Right lung (tissue), 10 donors: ENCODE measurements at places on chromosomes 5 and 9. TPM values are rescaled to one million over a fixed set of nuclear protein-coding genes. Genes with fewer than 3 reads are reported as not detected.

DNA sequence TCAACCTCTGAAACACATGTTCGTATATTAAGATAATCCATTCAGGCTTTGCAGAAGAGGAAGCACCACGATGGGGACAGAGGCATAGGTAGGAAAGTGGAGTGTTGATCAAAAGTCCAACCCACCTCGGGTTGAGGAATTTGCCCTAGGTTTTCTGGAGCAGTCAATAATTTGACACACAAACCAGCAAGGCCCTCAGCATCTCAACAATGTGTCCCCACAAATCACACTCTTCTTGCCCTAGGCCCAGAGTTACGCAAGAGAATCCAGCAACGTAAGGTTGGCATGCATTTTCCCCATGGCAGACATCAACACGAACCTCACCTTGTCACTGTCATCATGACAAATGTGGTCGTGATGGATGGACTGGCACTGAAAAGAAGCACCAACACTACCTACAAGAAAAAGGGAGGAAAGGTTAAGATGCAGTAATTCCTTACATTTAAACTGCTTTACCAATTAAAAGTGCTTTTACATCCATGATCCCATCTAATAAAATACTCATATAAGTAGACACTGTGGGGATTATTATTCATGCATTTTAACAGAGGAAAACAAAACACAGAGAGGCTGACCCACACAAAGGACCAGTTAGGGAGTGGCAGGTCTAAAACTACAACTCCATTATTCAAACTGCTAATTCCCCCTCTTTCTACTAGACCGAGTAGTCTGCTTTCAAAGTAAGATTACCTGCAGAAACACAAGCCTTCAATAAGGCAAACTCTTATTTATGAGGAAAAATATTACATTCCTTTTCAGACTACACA lies 24.4 kb upstream of the RNF38 start:
- no peak for DNase-seq

DNA sequence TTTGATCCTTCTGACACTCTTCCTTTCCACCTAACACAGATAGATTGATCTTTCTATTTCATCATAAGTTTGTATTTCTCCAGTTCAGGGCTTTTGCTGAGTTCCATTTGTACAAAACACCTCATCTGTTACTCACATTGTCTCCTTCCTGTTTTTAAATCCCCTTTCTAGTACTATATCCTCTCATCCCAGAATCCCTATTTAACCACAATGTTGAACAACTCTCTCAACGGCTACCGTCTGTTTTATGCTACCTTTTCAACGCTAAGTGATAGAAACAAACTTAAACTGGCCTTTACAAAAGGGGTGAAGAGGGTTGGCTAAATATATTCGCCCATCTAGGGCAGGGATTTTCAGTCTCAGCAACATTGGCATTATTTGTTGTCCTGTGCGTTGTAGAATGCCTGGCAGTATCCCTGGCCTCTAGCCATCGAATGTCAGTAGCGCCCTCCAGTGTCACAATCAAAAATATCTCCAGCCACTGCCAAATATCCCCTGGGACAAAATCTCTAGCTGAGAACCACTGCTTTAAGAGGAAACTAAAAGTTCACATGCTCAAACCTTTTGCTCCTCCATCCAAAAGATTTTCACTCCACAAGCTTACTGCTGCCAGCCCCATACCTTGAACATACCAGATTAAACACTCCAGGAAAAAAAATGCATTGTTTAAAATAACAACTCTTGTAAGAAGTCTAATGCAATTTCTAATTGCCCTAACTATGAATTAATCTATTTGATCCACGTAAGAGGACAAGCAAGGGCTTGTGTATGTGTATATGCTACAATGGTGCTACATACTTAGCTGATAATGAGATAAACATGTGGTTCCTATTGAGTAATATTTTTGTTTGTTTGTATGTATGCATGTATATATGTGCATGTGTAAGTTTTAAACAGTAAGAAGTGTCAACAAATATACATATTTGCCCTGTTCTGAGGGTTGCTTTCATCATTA lies 344.0 kb downstream of the PTPRD start:
- no peak for DNase-seq

DNA sequence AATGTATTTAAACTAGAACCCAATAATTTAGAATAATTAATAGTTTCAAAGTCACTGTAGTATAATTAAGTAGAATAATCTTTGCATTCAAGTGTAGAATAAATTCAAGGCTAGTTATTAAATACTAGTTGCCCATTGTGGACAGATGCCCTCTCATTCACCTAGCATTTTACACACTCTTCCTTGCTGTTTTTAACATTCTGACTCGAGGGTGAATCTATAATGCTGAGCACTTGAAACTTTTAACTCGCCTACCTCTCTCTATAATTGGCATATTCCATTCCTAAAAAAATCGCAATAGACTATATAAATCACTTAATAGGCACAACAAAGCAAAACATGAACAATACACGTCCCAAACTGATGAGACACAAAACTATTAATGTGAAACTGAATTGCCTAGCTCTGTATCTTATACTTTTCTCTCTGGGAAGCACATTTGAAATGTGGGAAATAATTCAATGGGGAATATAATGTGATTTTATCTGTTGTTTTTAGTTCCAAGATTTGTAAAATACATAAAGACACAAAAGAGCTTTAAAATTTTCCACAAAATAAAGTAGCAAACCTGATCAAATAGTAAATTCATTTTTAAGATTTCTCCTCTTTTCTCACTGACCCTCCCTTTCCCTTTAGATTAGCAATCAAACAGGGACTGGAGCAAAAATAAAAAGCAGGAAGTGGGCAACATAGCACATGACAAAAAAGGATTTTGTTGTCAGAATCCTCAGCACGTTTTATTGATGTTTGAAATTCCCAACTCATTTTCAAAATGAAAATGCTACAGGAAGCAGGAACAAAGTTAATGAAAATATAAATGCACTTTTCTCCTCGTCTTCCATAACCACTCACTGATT lies 295.6 kb downstream of the PDE4D start:
- no peak for DNase-seq

Gene CAVIN4
- 1.9 TPM for polyA plus RNA-seq

Gene HMCN2
- polyA plus RNA-seq = 0.45 TPM

Gene FAM219A
- polyA plus RNA-seq = 14.7 TPM

- no peak for DNase-seq
Measured at GRCh38 chr5:149654231-149654630, 72.9 kb downstream of the ARHGEF37 start.

- DNase-seq = no peak
Measured at GRCh38 chr5:10447041-10447440, 5.4 kb downstream of the ROPN1L start.

Gene PCDHGA10
- 4.7 TPM for polyA plus RNA-seq
